ENCODE measurements at places on chromosomes 2 and 18.

DNA sequence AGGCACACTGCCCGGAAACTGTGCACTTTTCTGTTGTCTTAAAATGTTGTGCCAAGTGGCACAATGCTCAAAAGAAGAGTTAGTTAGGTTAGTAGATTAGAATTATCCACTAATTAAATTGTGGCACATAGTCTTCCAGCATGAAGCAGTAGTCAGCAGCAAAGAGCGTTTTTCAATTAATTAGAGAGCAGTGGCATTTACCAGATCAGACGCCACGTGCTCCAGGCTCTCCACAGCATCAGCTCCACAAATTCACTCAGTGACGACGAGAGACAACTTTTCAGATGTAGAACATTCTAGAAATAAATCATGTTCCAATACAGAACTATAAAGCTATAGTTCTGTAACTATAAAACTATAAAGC is 16.4 kb upstream of the RTTN start:
- DNase-seq = no peak

GRCh38 chr18:8242151-8242696 is 367.0 kb upstream of the RAB12 start:
- no peak for DNase-seq

- DNase-seq = no peak
Observed at GRCh38 chr18:70982292-70982691, 693.4 kb downstream of the SOCS6 start.

DNA sequence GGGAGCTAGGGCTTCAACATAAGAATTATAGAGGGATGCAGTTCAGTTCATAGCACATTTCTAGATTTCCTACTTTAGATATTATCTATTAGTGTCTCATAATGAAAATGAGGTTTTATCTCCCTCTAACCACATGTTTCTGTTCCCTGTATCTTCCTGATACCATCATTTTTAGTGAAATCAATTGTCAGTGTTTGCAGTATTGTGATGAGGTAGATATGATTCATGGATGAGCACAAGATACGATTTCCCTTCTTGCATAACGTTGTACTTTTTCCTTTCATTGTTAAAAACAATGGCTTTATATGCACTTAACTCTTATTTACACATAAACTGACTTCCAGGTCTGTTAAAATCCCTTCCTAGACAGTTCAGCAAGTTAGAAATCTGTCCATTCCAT is 211.4 kb downstream of the ZBTB7C start:
- DNase-seq = no peak

DNA sequence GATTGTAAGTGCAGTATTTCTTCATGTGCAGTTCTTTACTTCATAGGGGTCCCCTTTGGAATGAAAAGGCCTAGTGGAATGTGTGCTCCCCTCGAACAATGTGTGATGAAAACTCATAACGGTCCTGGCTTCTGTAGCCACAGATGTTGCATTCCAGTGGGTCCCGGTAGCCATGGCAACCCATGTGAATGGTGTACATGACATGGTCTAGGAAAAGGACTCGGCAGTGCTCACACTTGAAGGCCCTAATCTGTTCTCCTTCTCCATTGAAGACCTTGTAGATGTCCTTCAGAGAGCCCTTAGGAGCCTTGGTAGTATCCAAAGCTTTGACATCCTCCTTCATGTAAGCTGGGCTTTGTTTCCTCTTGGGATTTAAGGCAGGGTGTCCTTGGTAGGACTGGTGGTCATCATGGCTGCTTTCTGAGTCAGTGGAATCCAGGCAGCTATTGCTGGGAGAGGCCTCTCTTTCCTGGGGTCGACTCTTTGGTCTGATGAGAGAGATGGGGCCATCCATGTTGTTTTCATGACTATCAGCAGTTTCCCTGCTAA is 144.0 kb downstream of the IKZF2 start:
- DNase-seq = no peak

Data from endothelial cell (in vitro differentiated cells).